Naive thymus-derived CD8-positive, alpha-beta T cell (primary cell): ENCODE measurements at places on chromosomes 1 and 21. TPM values are rescaled to one million over a fixed set of nuclear protein-coding genes. Genes with fewer than 3 reads are reported as not detected.

The AQP10 gene
- polyA plus RNA-seq: not detected

GRCh38 chr1:193025218-193025617 lies 33.9 kb downstream of the UCHL5 start:
- H3K27ac ChIP-seq: no peak overlapping the region
- H3K4me3 ChIP-seq: no peak overlapping the region
- H3K27me3 ChIP-seq: no peaks in the 10 kb centered on the region
- no peaks in the 10 kb centered on the region for H3K4me1 ChIP-seq
- no peak for DNase-seq

The ACKR1 gene
- polyA plus RNA-seq: not detected

GRCh38 chr1:157146244-157146643 lies 8.0 kb upstream of the ETV3 start:
- no peak overlapping the region for H3K4me3 ChIP-seq
- no peak overlapping the region for H3K27ac ChIP-seq
- H3K4me1 ChIP-seq: no peaks in the 10 kb centered on the region
- no peaks in the 10 kb centered on the region for H3K27me3 ChIP-seq

DNA sequence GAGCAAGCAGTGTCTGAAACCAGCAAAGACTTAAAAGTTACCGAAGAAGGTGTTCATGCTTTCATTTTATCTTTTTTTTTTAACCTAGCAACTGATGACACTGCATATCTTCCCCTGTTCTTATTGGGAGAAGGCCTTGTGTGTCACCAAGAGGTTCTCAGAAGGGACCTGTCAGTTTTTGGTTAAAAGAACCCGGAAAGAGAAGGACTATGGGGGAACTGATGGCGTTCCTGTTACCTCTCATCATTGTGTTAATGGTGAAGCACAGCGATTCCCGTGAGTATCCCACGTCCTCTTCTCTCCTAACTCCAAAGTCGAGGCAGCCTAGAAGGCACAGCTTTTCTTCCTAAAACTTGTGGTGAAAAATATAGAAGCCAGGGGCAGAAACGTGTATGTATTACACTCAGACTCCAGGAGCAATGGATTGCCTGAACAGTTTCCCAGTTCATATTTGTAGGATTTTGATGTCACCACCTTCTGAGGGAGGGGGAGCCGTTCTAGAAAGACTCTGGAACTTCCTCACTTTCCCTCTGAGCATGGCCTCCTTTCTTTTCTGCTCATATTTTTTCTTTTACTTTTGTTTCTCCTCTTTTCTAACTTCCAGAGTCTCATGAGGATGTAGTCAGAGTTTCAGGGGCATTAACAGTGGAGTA lies at the start of gene MR1:
MR1 (plus strand) TSS at position 185 of the 653 bp plus-strand sequence; CDS start at position 210, 25 bp downstream.
- peak within 1 kb of the TSS; percentile 95 for H3K4me3 ChIP-seq
- H3K27ac ChIP-seq: peak within 1 kb of the TSS; percentile 99
- no peaks in the 10 kb centered on the region for H3K27me3 ChIP-seq
- peak; percentile 27 for DNase-seq
- H3K4me1 ChIP-seq: peaks cover 60% of the 10 kb centered on the region
